Fibroblast of the aortic adventitia (primary cell): ENCODE measurements at places on chromosomes 3 and 15.

DNA sequence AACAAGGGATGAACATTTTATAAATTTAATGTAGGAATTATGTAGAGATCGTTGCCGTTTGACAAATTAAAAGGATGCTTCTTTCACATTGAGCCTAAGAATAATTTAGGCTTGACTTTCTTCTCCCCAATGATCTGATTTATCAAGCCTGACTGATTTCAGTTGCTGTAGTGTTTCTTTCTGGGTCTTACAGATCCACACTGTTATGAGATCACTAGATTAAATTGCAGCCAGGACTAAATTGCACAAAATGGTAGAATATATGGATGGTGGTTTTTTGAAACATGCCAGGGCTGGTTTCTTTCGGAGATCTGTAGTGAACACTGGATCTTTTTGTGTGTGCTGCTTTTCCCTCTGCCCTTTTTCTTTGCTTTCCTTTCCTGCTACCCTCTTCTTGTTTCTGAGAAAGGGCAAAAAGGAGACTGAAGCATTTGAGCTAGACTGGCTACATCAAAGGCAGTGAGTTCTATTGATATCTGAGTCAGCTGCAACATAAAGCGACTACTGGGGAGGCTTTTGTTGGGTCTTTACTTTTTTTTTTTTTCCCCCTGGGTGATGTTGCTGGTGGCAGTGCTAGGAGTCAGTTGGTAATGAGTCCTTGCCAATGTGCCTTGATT is 83.0 kb downstream of the AKAP13 start:
- no peak for DNase-seq

DNA sequence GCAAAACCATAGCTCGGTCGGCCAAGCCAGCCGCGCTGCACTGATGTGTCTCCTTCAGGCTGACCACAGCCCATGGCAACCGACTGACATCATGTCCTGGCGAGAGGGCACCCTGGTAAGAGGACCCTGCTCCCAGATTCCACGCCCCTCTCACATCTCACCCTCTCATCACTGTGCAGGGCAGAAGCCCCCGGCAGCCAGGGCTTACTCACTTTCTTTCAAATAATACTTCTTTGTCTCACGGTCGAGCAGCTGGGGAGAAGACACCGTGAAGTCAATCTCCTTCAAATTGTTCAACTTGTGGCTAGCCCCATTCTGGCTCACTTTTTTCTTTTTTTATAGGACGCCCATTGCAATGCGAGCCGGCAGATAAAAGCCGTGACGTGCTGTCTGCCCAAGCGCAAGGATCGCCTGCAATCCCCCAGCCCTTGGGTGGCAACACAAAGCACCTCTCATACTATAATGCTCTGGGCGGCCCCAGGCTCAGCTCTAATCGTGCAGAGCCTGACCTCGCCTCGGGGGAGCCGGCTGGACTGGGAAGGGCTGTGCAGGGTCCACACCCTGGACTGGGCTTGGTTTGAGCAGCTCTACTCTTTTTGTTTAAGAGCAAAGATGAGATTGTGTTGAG is 33.6 kb downstream of the VGLL4 start:
- peak; percentile 71 for DNase-seq

DNA sequence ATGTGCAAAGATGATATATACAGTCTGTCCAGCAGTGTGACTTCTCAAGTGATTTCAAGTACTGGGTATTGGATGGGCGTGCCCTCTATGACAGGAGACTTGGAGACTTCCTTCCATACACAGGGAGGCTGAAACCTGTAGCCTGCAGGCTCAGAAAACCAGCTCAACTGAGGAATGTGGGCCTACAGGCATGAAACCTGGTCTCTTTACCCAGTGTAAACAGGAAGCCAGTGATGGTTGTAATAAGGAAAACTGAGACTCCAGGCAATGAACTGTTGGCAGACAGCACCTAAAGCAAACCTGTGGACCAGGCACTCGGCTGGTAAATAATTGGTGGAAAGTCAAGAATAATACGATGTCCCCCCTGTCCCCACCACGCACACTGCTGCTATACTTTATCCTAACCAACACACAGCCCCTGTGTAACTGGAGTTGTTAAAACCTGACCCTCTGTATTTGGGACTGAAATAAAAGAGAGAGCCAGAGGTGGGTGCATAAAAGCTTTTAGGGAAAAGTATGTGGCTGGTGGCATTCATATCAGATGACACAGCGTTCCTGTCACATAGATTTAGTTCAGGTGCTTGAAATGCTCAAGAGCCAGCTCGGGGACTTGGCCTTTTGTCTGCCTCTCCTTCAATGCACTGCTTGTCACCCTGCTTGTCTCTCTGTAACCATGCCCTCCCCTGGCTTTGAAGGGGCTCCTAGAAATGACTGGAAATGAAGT is 144.7 kb downstream of the TPRG1 start:
- DNase-seq: no peak

DNA sequence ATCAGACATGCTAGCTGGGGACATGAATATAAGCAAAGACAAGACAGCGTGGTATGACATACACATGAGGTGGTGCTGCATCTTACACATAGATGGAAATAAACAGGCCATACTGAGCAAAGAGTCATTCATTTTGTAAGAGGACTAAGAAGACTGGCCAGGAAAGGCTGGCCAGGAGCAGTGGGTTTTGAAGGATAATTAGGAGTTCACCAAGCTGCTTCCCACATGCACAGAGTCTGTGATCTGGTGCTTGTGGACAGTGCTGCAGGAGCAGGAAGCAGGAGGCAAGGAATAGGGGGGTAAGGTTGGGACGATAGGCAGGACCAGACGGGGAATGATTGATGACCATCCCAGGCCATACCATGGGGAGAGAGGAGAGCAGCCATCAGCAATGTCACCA is 41.5 kb downstream of the ST8SIA2 start:
- DNase-seq: no peak

DNA sequence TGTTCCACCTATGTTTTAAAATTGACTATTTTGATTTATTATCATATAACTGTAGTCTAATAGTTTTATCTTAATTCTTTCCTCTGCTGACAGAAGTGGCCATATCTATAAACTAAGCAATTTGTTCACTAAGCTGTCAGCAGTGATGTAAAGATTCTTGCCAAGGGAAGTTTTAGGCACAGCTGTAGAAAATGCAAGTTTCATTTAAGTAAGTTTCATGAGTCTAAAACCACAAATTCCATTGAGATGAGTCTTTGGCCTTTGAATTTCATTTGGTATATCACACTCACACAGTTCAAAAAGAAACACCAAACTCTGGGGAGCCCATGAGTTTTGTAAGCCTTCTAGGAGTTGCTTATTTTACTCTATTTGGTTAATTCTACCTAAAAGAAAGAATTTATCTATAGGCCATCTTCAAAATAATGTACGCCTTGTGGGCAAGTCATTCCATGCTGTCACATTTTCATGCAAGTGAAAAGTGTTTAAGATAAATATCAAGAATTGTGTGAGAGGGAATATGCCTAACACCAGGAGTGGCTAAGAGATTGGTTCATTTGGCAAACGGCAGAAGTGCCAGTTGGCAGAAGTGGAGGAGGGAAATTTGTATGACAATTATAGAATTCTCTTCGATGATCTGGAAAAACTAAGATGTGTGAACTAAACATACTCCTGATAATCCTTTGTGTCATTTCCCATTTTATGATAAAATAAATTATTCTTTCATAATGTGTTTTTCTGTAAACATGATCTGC is 292.9 kb downstream of the ZIC4 start:
- DNase-seq: peak; percentile 94

GRCh38 chr3:16072420-16073110 is 101.9 kb upstream of the GALNT15 start:
- DNase-seq: no peak

GRCh38 chr3:25707268-25707926 is 42.7 kb upstream of the TOP2B start:
- DNase-seq: no peak

DNA sequence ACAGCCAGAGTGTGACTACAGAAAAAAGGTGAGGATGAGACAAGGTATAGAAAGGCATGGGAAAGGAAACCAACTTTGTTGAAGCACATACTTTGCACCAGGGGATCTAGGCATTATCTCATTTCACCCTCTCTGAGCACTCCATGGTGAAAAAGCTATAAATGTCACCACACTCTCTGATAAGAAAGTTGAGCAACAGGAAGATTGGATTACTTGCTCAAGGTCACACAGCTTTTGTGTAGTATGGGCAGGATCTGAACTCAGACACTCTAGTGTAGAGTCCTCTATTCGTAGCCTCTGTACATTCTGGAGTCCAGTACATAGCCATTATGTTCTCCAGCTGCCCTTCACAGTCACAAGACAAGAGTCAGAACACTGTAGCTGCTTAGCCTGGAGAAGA is 163.4 kb upstream of the SEMA6D start:
- no peak for DNase-seq

GRCh38 chr15:72838311-72838731 is 54.8 kb upstream of the ADPGK start:
- peak; percentile 30 for DNase-seq

DNA sequence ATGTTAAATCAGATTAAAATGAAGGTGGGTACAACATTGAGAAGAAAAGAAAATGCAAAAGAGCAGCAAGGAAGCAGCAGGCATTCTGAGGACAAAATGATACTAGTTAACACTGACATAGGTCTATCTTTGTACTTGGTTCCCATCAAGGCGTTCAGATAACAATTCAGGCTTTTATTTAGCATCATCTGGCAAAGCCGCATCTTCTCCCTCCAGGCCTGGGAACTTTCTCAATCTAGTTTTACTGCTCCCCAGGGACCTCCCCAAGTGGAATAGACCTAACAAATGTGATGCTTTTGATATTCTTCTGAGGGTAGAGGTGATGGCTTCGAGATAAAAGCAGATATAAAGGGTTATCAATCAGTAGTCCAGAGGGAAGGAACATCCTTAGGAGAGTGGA is 130.6 kb downstream of the C3orf38 start:
- DNase-seq: no peak
